ENCODE measurements at places on chromosomes 6 and 20.

DNA sequence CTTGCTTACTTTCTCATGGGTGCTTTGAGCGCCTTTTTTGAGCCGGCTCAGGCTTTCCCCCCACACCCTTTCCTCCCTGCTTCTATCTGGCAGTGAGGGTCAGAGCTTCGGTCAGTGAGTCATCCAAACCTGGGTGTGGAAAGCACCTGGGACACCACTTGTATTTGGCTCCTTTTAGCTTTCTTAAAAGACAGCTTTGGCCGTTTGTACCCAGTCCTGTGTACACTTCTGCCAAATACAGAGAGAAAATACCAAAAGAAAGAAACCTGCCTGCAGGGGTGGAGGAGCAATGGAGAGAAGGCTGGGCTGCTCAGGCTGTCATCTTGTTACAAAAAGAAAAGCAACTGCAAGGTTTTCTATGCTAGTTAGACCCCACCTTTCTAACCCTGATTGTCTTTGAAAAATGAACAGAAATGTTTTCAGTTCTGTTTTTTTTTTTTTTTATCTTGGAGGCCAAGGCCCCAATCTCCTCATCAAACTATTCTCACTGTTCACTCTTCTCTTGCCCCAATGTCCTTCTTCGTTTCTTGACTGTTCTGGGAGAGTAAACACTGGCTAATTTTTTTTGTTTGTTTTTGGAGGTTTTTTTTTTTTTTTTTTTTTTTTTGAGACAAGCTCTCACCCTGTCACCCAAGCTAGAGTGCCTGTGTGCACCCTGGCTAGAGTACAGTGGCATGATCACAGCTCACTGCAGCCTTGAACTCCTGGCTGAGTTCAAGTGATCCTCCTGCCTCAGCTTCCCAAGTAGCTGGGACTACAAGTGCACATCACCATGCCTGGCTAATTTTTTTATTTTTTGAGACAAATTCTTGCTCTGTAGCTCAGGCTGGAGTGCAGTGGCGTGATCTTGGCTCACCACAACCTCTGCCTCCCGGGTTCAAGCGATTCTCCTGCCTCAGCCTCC is 76.4 kb downstream of the SSR1 start:
- DNase-seq, result no peak

GRCh38 chr6:22164236-22164635 is 132.6 kb downstream of the PRL start:
- DNase-seq, result no peak

DNA sequence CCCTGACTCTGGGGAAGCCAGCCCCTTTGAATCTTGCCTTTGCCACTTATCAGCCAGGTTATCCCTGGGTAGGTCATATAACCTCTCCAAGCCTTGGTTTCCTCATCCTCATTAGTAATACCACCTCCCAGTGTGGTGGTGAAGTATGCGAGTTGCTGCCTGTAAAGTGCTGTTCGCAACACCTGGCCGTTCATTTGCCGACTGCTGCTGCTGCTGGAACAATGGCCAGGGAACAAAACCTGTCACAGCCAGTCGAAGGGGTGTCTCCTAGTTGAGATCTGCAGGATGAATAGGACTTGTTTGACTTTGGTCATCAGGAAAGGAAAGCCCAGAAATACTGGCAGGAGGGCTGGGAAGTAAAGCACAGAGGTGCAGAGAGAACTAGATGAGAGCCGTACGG is 6.1 kb downstream of the MANBAL start:
- DNase-seq, result no peak

DNA sequence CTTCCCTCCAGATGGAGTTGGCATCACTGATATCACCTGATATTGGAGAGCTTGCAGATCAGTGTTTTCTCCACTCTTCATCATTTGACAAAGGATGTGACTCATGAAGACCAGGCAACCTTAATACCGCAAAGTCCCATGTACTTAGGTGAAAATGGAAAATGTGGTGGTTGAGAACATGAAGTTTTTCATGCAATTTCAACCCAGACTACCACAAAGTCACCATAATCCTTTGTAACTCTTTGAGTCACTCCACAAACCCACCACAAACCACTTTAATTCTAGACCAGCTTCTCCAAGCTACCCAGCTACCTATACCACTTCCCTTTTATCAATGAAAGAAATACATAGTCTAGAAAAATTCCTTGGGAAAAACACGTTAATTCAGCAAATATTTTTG is 7.1 kb downstream of the NHLRC1 start:
- DNase-seq, result no peak

GRCh38 chr6:32973144-32974015 is 5.0 kb downstream of the BRD2 start:
- DNase-seq, result no peak

GRCh38 chr20:31719644-31720485 is 2.8 kb downstream of the BCL2L1 start:
- DNase-seq, result no peak

DNA sequence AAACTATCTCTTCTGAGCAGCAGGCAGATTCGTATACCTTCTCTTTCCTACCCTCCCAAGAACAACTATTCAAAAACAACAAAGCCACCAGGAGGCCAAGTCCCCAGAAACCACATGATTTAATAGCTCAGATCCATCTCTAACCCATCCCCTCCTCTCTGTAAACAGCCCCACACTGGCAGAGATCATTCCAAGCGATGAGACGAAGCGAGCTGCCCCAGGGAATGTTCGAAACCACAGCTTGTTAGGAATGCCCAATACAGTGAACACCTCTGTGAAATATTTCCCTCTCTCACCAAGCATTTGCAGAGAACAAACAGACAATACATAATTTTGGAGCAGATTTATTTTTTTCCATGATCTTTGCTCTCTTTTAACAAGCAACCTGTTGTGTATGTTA is 231.8 kb downstream of the SOD2 start:
- no peak for DNase-seq

DNA sequence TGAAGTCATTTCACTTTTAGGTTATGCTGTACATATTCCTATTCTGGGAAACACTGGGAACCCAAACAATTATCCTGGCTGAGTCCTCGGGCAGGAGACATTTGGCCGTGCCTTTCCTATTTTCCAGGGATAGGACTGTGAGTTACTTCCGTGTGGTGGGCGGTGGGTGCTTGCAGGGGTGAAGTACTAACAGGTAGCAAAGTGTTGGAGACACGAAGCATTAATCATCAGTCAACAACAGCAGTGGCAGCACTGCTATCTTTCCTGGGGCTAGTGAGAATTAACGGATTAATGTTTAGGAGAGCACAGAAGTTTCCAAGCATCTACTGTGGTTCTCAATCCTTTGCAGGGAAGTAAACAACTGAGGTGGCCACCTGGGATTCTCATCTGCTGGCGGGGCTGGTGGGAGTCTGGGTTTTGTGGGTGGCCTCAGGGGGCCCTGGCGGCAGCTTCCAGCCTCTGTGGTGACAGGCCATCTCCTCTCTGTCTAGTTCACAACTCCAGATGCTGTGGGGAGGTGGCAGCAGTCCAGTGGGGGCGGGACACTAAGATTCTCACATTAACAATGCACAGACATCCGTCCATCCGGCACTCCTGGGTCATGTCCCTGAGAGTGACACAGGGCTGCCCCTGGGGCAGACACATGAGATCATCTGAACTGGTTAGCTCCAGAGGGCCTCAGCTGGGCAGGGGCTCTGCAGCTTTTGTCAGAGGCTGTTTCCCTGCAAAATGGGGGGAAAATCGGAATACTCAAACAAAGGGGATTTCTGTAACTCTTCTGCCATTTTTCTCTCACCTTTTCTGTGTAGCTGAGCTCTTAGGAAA is 90.9 kb downstream of the GJA10 start:
- DNase-seq, result no peak

DNA sequence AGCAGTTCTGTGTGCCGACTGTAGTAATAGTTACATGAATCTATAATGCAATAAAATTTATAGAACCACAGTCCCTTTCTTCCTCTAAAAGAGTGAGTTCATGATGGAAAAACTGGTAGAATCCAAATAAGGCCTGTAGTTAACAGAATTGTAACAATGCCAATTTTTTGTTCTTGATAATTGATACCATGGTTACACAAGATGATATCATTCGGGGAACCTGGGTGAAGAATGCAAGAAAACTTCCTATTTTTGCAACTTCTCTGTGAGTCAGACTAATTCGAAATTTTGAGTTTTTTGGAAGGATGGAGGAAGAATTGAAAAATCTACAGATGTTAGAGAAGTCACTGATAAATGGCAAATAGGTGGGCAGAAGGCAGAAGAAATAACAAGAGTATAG is 381.8 kb downstream of the CDKAL1 start:
- no peak for DNase-seq

DNA sequence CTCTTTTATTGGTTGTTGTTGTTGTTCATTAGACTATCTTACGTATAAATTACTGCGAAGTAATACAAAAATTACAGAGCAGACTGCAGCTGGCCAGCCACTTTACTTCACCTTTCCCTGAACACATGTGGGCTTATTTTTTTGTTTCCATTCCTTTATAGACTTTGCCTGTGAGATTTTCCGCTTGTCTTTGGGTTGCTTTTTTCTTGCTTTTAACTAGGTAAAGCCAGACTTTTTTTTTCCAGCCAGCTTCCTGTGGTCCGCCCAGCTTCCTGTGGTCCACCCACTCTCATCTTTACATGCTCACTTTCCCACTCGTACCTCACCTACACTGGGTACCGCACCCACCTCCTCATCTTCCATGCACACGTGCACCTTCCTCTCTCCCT is 79.0 kb downstream of the IPCEF1 start:
- DNase-seq, result no peak

DNA sequence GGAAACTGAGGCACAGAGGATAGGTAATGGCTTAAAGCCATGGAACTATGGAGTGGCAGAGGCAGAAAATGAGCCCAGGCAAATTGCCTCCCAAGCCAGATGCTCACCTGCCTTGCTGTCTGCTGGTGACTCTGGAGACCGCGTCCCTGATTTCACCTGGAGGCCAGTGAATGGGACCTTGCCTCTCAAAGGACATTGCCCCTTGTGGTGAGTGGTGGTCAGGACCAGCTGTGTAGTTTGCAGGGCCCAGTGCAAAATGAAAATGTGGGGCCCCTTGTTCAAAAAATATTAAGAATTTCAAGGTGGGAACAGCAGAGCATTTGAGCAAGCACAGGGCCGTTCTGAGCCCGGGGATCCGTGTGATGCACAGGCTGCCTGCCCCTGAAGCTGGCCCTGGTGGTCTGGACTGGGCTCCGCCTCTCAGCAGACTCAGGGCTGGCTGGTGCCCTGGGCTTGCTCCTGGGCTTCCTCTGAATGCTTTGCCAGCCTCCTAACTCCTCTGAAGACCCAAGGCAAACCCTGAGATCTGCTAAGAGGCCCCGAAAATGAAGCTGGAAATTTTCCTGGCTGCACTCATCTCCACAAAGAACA is 19.8 kb upstream of the KCNG1 start:
- no peak for DNase-seq

- DNase-seq, result no peak
Measured at GRCh38 chr6:155887421-155887820, 431.8 kb upstream of the NOX3 start.

DNA sequence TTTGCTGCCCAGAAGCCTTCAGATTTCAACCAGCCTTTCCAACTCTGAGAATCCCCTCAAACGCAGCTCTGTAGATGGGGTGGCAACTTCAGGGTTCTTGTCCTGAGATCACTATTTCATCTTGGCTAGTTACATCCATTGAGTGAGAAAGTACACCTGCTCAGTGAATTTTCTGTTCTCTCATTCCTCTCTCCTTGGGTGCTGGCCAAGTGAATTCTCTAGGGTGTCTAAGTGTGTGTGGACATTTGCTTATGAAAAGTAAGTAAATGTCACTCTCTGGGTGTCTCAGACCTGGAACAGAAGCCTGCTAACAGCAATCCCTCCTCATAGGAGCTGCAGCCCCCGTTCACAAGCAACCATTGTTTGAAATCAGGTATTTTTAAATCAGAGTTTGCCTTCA is 3.8 kb downstream of the RIN2 start:
- DNase-seq, result no peak

DNA sequence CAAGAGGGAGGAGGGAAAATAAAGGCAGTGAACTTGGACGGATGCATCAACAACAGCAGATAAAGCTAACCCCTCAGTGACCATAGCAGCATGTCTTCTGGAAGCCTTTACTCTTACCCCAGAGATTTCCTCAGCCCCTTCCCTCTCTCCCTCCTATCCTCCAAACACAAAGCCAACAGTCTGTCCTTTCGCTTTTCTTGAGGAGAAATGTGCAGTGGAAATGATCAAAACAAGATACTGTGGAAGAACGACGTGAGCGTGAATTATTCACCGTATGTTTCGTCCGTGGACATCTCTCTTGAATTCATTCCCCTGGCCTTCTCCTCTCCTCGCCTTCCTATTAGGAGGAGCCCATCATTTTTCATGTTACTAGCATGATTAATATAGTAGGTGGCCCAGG is 8.5 kb downstream of the NRN1 start:
- DNase-seq, result no peak

DNA sequence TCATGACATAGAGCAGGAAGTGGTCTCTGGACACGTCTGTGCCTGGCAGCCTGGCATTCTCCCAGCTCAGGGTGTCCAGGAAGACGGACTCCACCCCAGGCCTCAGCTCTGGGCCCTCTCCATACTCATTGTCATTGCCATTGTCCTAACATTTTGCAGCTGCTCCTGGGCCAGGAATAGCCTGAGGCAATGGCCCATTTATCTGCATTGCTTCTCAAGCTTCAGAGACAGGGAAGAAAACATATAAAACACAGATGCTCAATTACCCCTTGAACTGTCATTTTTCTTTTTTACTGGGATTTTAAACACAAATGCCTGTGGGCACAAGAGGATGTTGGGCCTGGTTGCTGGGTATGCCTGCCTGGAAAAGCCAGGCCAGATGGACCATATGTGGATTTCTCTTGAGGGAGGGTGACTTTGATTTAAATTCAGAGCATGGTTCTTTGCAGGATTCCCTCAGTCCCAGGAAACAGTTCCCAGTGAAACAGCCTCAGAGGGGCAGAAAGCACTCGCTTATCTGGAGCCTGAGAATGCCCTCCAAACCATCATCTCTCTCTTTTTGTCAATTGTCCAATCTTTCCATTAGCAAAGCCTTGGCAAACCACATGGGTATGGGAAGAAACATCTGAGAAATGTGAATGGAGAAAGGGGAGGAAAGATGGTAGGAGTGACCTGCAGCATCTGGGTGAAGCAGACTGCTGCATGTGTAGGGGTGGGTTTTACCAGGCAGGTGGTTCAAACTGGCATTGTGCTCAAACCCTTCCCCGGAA is 17.9 kb downstream of the LAMP5 start:
- no peak for DNase-seq

DNA sequence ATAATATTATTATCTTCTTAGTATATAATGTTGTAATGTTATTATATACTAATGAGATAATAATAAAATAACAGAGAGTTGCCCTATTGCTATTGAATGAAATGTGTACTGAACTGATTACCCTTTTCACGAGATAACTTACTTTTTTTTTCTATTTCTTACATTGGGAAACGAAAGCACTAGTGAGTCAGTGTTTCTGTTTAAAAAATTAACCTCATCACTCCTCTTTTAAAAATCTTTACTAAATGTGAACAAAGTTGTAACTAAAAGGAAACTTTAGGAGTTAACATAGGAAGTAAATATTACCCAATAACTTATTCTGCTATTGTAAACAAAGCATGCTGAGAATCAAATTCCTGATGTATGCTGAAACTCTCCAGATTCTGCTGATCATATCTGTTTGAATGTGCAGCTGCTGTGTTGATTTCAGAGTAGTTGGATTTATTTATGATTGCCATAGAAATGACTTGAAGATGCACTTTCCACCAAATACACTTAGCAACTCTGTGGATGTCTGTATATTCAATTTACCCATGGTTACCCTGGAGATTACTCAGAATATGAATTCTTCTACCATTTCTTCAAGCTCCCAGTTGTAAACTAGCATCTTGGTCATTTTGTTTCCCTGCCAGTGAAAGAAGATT is 523.4 kb downstream of the TENT5A start:
- DNase-seq, result no peak

- no peak for DNase-seq
Measured at GRCh38 chr20:22775671-22776139, 191.3 kb upstream of the FOXA2 start.

- DNase-seq, result no peak
Measured at GRCh38 chr6:35161776-35162607, 20.9 kb upstream of the TCP11 start.

Measured in anterior cingulate cortex (tissue), 58 donors.